ENCODE measurements at places on chromosomes 3 and 15. TPM values are rescaled to one million over a fixed set of nuclear protein-coding genes. Genes with fewer than 3 reads are reported as not detected.

The TMEM87A gene
- total RNA-seq: 45.3 TPM

DNA sequence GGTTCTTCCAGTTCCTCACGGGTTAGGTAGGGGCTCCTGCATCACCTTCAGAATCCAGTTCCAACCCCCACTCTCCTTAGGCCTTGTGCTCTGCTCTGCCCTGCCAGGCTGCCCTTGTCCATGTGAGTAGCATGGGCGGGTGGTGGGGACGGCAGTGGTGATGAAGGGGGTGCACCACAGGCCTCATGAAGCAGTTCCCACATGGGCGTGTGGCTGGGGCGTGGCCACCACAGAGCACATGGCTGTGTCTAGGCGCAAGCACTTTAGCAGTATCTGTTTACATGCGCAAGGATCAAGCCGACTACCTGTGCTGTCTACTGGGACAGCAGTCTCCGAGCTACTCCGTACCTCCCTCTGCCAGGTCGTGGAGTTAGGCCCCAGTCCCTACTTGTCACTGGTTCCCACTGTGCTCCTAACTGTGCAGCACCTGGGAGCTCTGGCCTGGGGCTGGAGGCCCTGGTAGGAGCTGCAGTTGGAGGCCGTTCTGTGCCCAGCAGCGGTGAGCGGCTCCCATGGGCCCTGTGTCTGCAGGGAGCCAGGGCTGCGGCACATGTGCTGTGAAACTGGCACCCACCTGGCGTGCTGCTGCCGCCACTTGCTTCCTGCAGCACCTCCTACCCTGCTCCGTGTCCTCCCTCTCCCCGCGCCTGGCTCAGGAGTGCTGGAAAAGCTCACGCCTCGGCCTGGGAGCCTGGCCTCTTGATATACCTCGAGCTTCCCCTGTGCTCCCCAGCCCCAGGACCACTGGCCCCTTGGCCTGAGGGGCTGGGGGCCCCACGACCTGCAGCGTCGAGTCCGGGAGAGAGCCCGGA, 53.5 kb downstream of the PLXNA1 start:
- peak overlapping the region; percentile 32 for H3K27ac ChIP-seq
- peaks cover 24% of the 10 kb centered on the region for H3K27me3 ChIP-seq
- peak; percentile 64 for DNase-seq
- H3K36me3 ChIP-seq: peaks cover 14% of the 10 kb centered on the region
- H3K4me1 ChIP-seq: no peaks in the 10 kb centered on the region

- no peak for DNase-seq
- no peak overlapping the region for H3K27ac ChIP-seq
- no peak overlapping the region for H3K4me3 ChIP-seq
- no peaks in the 10 kb centered on the region for H3K36me3 ChIP-seq
- H3K27me3 ChIP-seq: no peaks in the 10 kb centered on the region
Observed at GRCh38 chr3:102514241-102514640, 79.4 kb downstream of the ZPLD1 start.

The CHRNA7 gene
- 0.66 TPM for total RNA-seq

- no peaks in the 10 kb centered on the region for H3K36me3 ChIP-seq
- no peaks in the 10 kb centered on the region for H3K27me3 ChIP-seq
- no peak overlapping the region for H3K4me3 ChIP-seq
- no peaks in the 10 kb centered on the region for H3K4me1 ChIP-seq
Observed at GRCh38 chr15:56390739-56391267, 25.6 kb downstream of the TEX9 start.

DNA sequence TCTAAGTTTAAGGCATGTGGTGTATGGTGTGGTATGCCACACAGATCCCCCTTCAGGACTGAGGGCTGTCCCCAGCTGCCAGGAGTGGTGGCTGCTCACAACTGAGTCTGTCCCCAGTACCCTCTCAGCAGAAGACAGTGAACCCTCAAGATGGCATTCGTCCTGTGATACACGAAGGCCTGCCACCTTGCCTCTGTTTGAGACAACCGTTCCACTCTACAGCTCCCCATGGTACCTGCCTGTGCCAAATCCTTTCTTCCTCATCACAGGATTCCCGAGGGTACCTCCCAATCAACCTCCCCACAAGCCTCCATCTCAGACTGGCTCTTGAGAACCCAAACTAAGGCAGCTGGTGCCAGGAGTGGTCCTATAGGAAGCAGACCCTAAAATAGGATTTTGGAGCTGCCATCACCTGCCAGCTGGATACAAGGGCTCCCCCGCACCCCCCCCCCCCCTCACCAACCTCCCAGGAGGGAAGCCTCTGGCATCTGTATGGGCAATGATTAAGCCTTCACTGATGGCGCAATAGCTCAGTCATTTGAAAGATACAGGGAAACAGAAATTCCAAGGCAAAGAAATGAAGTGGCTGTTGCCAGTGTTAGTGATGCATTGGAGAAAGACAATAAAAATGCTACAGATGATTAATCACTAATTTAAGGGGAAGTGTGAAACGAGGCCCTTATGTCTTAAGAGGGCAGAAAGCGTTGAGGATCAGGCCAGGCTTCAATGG, 230.0 kb upstream of the LYSMD4 start:
- peak; percentile 40 for DNase-seq
- H3K36me3 ChIP-seq: no peaks in the 10 kb centered on the region
- H3K4me1 ChIP-seq: no peaks in the 10 kb centered on the region

GRCh38 chr15:78067328-78068228, 9.9 kb downstream of the TBC1D2B start:
- no peaks in the 10 kb centered on the region for H3K27me3 ChIP-seq
- DNase-seq: peak; percentile 61
- peak overlapping the region; percentile 81 for H3K27ac ChIP-seq
- H3K4me3 ChIP-seq: no peak overlapping the region

The CALML4 gene
- total RNA-seq: 4.4 TPM

DNA sequence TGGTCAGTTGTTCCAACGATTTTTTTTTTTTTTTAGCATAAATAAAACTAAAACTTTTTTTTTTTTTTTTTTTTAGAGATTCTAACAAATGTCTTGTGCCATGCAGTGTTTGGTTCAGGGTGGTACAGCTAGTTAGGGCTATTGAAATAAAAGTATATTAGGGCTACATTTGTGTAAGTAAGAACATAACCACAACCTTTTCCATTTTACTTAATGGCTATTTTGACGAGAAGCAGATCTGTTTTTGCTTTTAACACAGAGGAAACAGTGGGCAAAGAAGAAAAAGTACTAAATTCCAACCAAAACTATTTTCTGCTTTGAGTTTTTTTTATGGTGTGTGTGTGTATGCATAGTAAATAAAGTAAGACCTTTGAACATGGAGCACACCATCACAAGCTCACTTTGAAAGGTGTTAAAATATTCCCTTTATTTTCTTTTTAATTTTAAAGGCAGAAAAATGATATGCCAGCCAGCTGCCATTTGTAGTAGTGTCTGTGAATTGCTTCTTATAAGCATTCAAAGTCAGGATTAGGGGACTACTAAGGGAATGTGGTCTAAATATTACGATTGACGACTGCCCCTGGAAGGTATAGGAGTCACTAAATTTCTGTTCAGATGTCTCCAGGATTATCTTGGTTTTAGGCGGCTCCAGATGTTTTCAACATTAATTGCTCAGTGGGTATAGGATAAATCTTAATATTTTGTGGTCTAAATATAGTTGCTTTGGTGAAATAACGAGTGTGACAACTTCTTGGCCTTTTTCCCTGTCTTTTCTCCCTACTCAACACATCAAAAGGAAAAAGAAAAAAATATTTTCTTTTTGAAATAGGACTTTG, 3.1 kb downstream of the RARB start:
- no peaks in the 10 kb centered on the region for H3K36me3 ChIP-seq
- peak overlapping the region; percentile 95 for H3K27ac ChIP-seq
- peak overlapping the region; percentile 10 for H3K4me3 ChIP-seq
- H3K27me3 ChIP-seq: no peaks in the 10 kb centered on the region
- H3K4me1 ChIP-seq: no peaks in the 10 kb centered on the region

GRCh38 chr3:31465999-31466398, 66.7 kb upstream of the STT3B start:
- no peaks in the 10 kb centered on the region for H3K4me1 ChIP-seq
- no peaks in the 10 kb centered on the region for H3K36me3 ChIP-seq
- H3K4me3 ChIP-seq: no peak overlapping the region
- H3K27ac ChIP-seq: no peak overlapping the region
- DNase-seq: no peak

DNA sequence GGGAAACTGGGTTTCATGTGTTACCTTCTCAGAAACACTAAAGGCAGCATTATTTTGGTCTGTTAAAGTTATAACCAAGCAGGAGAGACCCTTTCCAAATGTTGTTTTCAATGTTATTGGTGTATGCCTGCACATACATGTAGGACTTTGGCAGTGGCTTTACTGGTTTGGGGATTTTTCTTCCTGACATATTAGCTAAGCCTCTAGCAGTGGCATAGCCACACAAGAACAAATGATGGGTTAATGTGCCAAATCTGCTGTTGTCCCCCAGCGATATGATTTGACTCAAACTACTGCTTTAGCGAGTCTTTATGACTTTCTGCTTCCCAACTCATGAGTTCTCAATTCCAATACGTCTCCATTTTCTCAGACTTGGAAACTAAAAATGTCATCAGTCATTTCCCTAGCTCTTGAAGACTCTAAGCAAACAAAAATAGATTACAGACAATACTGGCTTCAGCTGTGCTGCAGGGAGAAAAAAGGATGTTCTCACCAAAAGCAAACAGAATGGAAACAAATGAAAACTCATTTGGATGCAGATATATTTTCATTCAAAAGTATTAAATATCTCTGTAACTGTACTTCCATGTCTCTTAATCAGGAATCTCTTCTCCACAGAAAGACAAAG, 29.6 kb downstream of the TPM1 start:
- no peak for DNase-seq
- peak overlapping the region; percentile 73 for H3K27ac ChIP-seq
- H3K4me1 ChIP-seq: peaks cover 56% of the 10 kb centered on the region
- no peak overlapping the region for H3K4me3 ChIP-seq
- H3K36me3 ChIP-seq: peaks cover 22% of the 10 kb centered on the region
- no peaks in the 10 kb centered on the region for H3K27me3 ChIP-seq

DNA sequence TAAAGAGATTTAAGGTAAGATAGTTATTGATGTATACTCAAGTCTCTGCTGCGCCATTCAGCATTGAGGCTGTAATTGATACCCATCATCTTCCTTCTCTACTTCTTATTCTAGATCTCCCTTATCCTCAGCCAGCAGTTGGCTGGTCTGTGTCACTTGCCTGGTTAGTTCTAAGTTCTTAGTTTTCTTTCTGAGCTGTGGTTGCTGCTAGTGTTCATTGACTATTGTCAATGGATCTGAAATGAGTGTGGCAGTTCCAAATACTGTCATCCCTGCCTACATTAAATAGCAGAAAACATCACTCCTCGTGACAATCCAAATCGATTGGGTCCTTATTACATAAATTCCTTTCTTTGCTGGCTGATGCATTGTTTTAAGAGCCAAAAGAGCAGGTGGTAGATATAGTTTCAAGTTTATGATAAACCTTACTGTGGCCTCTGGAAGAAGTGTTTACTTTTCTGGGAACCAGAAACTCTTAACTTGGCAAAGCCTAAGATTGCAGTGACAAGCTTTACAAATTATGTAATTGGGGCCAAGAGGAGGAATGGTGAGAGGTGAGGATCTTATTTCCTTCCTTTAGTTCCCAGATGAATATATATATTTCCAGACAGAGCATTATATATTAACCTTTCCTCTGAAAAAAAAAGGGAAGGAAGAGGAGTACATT, 168.0 kb downstream of the GMNC start:
- H3K27ac ChIP-seq: no peak overlapping the region
- DNase-seq: no peak
- no peak overlapping the region for H3K4me3 ChIP-seq
- no peaks in the 10 kb centered on the region for H3K4me1 ChIP-seq

DNA sequence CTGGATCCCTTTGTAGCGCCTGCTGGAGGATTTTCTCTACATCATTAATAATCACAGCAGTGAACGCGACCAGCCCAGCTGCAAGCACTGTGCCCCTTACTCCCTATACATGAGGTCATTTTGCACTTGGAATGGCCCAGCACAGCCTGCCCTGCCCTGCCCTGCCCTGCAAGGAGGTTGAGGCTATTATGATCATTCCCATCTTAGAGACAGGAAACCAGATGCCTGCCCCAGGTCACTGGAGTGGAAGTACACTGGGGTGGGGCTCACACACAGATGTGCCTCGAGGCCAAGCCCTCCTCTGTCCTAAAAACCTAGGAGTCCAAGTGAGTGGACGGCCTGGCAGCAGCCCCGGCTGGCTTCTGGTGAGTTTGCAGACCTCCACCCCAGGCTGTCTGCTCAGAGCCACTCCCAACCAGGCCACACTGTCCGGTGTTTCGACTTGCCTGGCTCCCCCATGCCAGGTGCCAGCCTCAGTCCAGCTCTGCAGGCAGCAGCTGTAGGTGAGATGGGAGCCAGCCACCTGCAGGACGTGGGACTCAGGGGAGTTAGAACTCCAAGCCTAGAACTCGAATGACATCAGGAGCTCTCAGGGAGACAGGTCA, 30.4 kb upstream of the SEC61A1 start:
- H3K4me1 ChIP-seq: no peaks in the 10 kb centered on the region
- no peaks in the 10 kb centered on the region for H3K27me3 ChIP-seq
- no peak for DNase-seq
- H3K36me3 ChIP-seq: no peaks in the 10 kb centered on the region
- no peak overlapping the region for H3K4me3 ChIP-seq
- H3K27ac ChIP-seq: no peak overlapping the region

DNA sequence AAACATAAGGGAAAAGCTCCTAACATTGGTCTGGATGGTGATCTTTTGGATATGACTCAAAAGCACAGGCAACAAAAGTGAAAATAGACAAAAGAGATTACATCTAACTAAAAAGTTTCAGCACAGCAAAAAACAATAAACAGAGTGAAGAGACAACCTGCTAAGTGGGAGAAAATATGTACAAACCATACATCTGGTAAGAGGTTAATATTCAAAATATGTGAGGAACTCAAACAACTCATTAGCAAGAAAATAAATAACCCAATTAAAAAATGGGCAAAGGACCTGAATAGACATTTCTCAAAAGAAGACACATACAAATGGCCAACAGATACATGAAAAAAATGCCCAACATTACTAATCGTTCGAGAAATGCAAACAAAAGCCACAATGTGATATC, 19.0 kb upstream of the NR1I2 start:
- no peak for DNase-seq
- H3K4me1 ChIP-seq: no peaks in the 10 kb centered on the region
- H3K36me3 ChIP-seq: no peaks in the 10 kb centered on the region
- H3K27ac ChIP-seq: no peak overlapping the region
- no peak overlapping the region for H3K4me3 ChIP-seq

GRCh38 chr15:72872066-72872845, 88.7 kb upstream of the ADPGK start:
- no peak overlapping the region for H3K4me3 ChIP-seq
- no peaks in the 10 kb centered on the region for H3K36me3 ChIP-seq
- no peak overlapping the region for H3K27ac ChIP-seq
- no peak for DNase-seq
- no peaks in the 10 kb centered on the region for H3K27me3 ChIP-seq

DNA sequence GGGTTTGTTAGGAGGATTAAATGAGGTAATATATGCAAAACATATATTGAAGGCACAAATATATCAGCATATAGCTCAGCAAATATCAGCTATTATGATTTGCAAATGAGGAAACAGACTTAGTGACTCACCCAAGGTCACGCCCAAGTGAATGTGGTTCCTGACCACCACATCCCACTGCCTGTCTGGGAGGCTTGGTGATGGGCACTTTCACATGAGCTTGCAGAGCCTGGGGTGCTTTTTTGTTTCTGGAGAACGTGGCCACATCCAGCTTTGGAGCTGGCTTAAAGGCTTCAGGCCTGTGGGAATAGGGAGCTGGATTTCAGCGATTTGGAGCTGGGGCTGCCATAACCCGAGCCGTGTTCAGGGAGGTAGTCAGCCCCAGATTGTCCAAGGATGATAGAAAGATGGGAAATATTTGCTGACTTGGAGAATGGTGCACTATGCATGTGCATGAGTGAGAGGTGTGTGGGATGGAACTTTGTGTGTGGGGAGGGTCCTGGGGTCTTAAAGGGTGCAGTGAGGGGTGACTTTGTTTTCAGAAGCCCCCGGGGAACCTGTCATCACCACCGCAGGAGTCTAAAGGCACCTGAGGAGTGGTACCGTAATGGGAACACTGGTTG, 12.0 kb upstream of the FGD5 start:
- no peak overlapping the region for H3K27ac ChIP-seq
- peaks cover 14% of the 10 kb centered on the region for H3K4me1 ChIP-seq
- no peak overlapping the region for H3K4me3 ChIP-seq
- no peaks in the 10 kb centered on the region for H3K36me3 ChIP-seq

Data from sigmoid colon (tissue), 7 donors.